EL (cell line): ENCODE measurements at places on chromosomes 2 and 18.

DNA sequence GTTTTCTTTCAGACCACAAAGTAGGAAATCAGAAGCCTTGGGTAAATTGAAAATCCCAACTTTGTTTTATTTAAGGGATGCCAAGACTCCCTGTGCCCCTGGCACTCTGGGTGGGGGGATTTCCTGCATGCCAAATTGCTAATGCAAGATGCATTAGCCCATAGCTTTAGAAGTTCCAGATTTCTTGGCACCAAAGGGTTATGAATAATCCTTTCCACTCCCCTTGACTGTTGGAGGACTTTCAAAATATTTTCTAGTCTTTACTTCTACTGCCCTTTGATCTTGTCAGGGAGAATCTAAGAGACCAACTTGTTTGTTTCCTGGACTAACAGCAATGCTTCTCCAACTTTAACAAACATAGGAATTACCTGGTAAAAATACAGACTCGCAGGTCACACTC lies 81.8 kb upstream of the TGIF1 start:
- peak; percentile 84 for DNase-seq

- DNase-seq = peak; percentile 21
Measured at GRCh38 chr2:232521959-232522622, 1.9 kb downstream of the PRSS56 start.

GRCh38 chr2:240918258-240919091 lies 12.3 kb downstream of the CROCC2 start:
- no peak for DNase-seq

- DNase-seq = no peak
Measured at GRCh38 chr2:4020153-4020552, 316.8 kb downstream of the DCDC2C start.

DNA sequence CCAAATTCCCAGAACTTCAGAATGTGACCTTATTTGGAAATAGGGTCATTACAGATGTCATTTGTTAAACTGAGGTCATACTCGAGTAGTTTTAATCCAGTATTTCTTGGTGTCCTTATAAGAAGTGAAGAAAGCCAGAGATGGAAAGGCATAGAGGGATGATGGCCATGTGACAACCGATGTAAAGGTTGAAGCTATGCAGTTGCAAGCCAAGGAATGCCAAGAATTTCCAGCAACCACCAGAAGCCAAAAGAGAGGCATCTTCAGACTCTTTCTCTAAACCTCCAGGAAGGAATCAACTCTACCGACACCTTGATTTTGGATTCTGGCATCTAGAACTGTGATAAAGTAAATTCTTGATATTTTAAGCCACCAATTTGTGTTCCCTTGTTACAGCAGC lies 242.2 kb downstream of the CDH20 start:
- peak; percentile 58 for DNase-seq

- no peak for DNase-seq
Measured at GRCh38 chr2:106057206-106057605, 136.9 kb downstream of the UXS1 start.

GRCh38 chr2:25817630-25818029 lies 60.7 kb downstream of the ASXL2 start:
- no peak for DNase-seq

GRCh38 chr2:197414039-197414438 lies 20.8 kb downstream of the SF3B1 start:
- DNase-seq = no peak

- DNase-seq = no peak
Measured at GRCh38 chr2:64210816-64211215, 66.6 kb upstream of the PELI1 start.

DNA sequence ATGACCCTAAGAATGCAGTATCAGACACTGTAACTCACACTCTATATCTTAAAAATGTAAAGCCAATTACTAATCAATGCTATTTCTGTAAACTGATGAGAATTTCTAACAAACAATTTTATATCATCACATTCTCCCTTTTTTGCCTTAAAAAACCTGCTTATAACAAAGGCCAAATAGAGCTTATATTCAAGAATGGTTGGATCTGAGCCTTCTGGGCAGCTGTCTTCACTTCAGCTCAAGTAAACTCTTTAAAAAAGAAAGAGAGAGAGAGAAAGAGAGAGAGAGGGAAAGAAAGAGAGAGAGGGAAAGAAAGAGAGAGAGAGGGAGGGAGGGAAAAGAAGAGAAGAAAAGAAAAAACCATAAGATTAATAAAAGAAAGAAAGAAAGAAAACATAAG lies 231.8 kb downstream of the KCNE4 start:
- DNase-seq = no peak

GRCh38 chr2:6052649-6053048 lies 360.5 kb downstream of the SOX11 start:
- DNase-seq = no peak

- no peak for DNase-seq
Measured at GRCh38 chr18:22826726-22827125, 106.4 kb upstream of the RBBP8 start.

DNA sequence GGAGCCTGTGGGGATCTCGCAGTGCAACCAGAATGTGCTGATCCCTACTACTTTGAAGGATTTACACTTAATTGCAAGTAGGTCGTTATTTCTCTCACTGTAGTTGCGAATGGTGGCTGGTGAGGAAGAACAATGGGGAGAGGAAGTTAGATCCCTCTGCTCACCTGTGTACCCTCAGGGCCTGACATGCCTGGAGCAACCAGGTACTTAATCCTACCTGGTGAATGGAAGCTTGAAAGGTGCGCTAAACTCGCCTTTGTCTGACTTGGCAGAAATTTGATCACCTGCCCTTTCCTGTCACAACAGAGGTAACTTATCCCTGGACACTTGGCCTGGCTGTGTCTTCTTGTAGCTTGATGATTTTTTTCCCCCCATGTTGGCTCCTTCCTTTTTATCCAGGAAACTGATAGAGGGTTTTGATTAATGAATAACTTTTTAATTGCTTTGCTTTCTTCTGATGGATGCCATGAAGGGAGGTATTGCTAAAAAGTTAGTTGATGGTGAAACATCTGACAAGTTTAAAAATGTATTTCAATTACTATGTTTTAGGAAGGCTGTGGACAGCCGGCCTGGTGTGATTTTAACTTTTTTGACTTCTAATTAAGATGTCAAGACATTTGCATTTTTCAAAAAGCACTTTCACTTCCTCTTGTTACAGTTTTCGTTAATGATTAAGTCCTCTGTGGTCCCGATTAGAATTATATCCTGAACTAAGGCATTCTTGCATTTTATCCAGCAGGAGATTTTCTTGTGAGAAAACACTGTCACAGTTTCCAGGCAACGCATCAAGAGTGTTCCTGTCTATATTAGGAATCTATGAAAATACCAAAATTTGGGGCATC lies 9.2 kb downstream of the SGPP2 start:
- no peak for DNase-seq

GRCh38 chr2:239583171-239583878 lies 182.5 kb upstream of the HDAC4 start:
- DNase-seq = no peak

- no peak for DNase-seq
Measured at GRCh38 chr18:6956495-6956894, 161.1 kb downstream of the LAMA1 start.

GRCh38 chr18:10354241-10354811 lies 100.1 kb upstream of the APCDD1 start:
- DNase-seq = no peak

DNA sequence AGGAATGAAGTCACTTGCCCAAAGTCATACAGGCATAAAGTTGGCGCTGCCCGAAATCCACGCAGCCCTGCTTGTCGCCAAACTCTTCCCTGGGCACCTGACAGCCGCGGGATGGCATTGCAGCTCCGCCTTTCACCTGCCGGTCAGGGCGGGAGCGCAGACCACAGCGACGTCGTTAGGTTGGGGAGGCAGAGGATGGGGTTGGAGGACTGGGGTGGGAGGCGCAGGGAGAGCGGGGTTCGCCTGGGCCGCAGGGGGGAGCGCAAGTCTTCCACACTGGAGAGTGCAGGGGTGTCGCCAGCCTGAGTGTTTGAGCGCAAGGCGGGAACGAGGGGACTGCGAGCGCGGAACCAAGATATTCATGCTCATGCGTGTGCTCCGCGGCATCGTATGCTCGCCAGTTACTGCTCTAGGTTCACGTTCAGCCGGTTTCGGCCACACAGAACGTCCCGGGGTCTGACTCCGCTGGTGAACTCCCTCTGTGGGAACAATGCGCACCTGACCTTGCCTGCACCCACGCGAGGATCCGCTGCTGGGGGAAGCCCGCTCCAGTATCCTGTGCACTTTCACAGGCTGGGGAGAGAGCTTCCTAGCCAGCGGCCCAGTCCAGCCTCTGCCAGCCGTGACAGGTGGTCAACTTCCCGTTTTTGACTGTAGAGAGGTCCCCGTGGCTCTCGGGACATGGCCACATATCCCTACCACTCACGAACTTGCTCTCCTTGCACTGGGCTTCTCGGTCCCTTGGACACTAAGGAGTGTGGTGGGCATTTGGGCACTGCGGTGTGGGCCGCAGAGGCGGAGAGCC lies 767 bp upstream of the NPPC start:
- DNase-seq = peak; percentile 39

DNA sequence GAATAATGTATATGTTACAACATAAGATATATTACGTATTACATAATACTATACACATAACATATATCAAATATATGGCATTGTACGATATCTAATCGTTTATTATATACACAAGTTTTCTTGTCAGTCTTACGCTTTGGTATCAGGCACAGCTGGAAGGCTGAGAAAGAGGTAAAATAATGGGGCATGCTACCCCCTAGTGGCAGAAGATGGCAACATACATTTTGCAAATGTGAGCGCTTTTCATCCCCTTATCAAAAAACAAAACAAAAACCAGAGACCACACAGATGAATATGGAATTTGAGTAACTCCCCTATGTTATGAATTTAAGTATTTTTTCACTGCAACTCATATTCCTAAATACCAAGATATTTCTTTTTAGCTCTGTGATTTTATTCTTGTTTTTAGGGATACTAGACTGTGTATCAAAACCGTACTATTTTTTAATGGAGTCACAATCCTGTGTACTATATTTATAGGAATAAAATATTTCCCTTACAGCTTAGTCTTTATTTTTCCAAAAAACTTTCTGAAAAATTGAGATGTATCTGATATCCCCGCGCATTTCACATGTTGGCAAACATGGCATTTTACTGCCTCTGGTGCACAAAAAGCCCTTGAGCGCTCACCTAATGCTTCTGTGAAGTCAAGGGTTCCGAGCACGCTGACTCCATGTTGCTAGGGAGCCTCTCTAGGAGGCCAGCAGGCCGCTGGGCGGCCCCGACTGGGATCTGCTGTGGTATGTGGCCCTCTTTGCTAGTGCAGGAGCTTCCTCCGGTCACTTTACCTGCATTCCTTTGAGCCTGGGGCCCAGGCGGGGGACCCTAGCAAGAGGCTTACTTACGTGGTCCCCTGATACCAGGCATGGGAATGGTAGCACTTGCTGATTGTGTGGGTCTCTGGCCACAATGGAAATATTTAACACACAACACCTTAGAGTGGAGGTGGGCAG lies 62.5 kb downstream of the SLC4A3 start:
- DNase-seq = peak; percentile 70
